Stimulated activated CD4-positive, alpha-beta T cell treated with anti-CD3 and anti-CD28 coated beads, Interleukin-12 subunit alpha, Interleukin-12 subunit beta, amount 100 ng/mL, for 4 hours (primary cell): ENCODE measurements at places on chromosomes 2 and 18.

DNA sequence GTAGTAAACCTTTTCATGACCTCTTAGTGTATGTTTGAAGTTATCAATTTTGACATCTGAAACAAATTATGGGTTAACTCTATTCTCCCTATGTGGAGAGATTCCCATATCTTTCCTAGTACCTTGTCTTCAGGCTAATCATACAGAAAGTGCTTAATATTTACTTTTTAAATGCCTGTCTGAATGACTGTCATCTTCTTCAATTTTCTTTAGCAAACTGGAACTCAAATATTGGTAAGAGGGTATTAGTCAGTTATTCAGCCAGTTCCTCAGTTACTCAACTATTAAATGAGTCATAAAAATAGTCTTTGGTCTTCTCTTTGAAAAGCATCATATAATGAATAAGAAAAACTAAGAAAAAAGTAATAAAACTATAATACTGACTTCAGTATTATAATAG lies 1038.0 kb upstream of the PIK3C3 start:
- no peak for DNase-seq

DNA sequence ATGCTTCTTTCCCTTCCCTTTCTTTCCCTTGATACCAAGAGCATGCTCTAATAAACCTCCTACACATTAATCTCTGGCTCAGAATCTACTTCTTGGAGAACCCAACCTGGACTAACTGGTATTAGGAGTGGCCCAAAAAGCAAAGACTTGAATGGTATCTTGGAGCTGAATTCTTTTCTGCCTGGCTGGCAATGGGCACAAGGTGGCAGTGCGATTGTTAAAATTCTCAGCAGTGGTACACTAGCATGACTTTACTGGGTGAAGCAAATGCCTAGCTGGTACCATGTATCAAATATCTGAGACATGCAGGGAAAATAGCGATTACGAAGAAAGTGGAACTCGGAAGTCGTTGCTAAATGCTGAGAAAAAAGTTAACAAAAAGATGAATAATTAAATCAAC lies 376.1 kb downstream of the XIRP2 start:
- DNase-seq: no peak

DNA sequence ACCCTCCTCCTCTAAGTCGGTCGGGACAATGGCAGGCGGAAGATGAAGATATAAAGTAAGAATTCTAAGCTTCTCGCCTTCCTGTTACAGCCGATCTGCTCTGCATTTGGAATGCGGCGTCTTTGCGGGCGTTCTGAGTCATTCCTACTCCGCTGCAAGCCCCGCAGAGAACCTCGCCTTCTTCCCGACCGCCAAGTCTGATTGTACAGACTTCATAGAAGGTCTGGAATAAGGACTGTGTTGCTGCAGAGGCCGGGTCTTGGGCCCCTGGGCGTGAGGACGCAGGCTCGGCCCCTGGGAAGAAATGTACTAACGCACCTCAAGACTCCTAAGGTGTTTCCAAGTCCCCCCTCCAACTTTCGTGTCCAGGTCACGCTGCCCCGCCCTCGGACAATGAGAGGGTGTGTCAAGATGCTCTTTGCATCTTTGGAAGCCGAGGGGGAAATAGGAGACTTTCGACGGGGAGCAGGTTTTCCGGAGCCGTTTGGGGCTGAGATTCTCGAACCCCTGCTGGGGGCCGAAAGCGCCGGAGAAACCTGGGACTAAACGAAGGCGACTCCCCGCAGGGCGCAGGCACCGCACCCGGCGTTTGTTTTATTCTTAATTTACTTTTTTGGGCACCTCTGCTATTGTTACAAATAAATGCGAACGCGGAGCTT lies 12.7 kb upstream of the PAX3 start:
- no peak for DNase-seq

DNA sequence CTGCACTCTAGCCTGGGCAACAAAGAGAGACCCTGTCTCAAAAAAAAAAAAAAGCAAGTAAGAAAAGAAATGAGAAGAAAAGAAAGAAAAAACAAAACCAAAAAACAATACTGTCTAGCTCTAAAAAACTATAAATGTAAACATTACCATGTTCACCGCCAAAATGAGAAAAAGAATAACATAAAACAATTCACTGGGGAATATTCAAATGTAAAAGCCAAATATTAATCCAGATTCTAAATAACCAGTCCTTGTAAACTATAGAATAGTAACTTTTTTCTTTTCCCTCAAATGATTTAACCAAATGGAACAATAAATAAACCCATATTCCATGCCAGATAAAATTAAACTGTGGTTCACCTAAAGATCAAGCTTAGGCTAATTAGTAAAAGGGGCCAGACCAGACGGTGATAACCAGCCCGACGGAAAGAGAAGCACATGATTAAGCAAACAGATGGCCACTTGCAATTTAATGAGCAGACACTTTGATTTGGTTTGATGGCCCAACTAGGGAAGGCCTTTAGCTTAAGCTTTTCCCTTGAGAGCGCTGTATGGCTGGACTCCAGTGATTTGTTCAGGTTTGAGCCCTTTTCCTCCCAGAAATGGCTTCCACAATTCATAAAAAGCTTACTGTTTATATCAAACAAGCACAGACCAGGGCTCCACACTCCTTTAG lies 39.4 kb upstream of the ZNF397 start:
- DNase-seq: no peak

GRCh38 chr2:101596333-101596732 lies 101.2 kb upstream of the MAP4K4 start:
- no peak for DNase-seq

- no peak for DNase-seq
Observed at GRCh38 chr2:163173591-163173990, 335.0 kb upstream of the KCNH7 start.

DNA sequence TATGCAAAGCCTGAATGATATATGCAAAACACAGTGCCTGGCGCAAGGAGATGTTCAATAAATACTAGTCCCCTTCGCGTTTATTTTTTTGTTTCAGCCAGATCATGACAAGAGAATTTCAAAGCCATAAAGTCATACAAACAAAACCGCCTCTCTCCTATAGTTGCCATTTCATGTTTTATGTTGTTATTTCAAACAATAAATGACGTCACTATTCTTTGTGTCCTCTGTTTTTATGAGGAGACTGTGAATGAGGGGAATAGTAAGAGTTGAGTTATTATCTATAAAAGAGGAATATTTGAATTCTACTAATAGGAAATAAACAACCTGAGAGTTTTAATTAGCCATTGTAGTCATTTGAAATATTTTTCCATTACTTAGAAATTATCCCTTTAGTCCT lies 464.5 kb downstream of the THSD7B start:
- DNase-seq: no peak

DNA sequence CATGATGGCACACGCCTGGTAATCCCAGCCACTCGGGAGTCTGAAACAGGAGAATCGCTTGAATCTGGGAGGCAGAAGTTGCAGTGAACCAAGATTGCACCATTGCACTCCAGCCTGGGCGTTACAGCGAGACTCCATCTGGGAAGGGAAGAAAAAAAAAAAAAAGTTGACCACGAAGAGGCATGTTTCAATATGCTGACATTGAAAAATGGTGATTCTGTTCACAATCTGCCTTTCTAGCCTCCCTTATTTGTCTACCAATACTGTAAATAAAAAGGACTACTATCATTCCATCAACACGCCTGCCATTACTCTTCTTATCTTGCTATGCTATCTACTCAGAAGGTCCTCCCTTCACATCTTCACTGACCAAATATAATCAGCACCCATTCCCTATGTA lies 18.4 kb downstream of the GFPT1 start:
- no peak for DNase-seq

DNA sequence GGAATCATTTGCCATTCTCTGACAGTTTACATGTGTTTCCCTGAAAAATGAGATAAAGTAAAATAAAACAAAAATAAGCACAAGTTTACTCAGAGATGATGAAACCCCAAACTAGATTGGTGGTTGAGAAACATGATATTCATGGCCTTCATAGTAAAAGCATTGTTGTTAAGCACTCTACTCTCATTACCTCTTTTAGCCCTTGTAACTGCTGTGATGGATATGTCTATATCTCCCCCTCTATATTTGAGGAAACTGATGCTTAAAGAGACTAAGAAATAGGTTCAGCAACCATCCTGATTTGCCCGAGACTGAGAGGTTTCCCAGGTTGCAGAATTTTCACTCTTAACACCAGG lies 33.9 kb upstream of the GALNT3 start:
- no peak for DNase-seq

- DNase-seq: no peak
Observed at GRCh38 chr2:171404719-171405118, 29.1 kb downstream of the METTL8 start.

DNA sequence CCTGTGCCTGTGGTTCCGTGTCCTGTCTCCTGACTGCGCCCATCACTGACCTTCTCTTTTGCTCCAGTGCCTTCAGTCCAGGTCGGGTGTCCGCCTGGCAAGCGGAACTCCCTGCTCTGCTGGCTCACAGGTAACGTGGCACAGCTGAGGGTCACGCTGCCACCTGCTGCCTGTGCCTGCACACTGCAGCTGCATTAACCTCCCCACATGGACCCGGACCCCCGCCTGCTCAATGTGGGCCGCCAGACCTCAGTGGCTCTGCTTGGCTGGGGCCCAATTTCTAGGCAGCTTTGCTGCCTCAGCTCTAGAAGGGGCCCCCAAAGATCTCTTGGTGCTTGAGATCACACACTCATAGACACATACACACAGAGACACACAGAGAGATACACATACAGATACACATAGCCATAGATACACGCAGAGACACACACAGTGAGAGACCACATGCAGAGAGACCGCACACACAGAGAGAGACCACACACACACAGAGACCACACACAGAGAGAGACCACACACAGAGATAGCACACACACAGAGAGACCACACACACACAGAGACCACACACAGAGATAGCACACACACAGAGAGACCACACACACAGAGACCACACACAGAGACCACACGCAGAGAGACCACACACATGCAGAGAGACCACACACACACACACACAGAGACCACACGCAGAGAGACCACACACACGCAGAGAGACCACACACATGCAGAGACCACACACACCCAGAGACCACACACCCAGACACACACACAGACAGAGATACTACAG lies 14.9 kb upstream of the CNNM3 start:
- peak; percentile 73 for DNase-seq

DNA sequence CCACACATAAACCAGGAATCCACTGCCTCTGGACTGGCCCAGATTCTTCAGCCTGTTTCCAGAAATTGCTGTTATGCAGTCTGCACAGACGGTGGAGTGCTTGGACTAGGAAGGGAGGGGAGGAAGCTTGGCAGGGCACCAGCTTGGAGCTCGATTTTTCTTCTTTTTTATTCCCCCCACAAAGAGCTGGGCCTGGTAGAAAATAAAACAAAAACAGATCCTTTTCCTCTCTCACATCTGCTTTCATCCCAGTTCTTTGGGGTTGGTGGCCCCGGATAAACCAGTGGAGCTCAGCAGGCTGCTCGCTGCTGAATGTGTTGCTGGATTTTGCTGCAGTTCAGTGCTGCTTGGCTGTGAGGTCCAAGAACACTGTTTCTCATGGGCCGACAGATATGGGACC lies 16.0 kb downstream of the LRRTM1 start:
- DNase-seq: no peak

DNA sequence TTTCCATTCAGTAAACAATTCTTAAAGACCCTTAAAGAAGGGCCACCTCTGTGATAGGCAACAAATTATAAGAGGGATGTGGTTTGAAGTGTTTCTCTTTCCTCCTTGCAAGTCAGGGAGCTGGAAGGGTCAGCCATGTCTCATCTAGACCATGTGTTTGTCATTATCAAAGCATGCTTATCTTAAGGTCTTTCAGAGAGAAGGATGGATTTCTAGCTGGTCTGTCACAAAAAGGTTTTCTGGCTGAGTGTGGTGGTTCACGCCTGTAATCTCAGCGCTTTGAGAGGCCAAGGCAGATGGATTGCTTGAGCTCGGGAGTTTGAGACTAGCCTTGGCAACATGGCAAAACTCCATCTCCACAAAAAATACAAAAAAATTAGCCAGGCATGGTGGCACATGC lies 59.2 kb upstream of the PEX13 start:
- no peak for DNase-seq

GRCh38 chr2:216033403-216033802 lies 20.1 kb upstream of the MREG start:
- DNase-seq: no peak

GRCh38 chr2:112629224-112629623 lies 16.5 kb upstream of the SLC20A1 start:
- DNase-seq: no peak

DNA sequence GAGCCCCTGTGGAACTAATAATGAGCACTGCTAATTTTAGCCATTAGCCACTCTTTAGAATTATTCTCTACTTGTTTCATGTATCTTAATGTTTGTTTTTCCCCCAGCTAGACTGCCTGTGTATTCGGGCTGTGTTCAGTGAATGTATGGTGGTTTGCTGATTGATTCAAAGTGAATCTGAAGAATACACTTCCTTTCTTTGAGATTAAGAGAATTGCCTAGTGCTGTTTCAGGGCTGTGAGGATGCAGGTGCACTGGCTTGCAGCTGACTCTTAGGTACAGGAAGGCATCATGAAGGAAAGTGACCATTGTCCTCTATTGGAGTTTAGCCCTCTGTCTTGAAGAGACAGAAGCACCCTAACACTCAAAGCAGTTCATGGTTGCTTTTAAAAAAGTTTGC lies 138.7 kb downstream of the CERS6 start:
- DNase-seq: no peak

GRCh38 chr2:134375935-134376334 lies 122.1 kb downstream of the MGAT5 start:
- DNase-seq: no peak

DNA sequence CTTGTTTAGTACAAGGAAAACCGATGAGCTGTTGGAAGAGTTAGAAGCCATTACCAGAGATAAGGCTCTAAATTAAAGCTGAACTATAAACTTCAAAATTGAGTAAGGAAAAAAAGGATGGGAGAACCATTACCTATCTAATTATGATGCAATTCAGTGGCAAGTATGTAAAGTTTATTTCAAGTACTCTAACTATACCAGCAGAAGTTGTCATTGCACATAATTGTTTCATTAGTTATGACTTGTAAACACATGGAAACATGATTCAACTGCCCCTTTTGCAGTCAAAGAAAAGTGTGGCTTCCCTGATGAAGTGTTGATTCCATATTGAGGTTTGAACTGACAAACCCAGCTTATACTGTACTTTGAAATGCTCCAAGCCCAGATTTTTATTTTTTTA lies 324.1 kb upstream of the KCNJ3 start:
- no peak for DNase-seq

DNA sequence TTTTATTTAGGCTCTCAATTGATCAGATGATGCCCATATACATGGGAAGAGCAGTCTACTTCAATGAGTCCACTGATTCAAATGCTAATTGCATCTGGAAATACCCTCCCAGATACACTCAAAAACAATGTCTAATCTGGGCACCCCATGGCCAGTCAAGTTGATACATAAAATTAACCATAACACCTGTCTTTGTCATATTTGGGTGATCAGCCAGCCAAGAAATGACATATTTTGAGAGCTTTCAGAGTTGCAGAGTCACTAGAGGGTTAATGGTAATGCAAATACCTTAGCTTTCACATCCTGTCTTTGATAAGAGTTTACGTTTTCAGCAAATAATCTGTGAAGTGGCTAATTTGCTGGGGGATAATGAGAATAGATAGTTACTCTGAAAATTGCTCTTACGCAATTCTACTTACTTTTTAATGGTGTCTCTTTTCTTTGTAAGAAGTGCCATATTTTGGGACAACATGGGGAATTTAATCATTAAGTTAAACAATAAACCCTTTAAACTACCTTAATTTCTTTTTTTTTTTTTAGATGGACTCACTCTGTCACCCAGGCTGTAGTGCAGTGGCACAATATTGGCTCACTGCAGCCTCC lies 49.1 kb downstream of the CCDC195 start:
- no peak for DNase-seq

- DNase-seq: no peak
Observed at GRCh38 chr2:204024503-204024902, 87.9 kb downstream of the ICOS start.
